Anterior cingulate cortex (tissue), 58 donors: ENCODE measurements at places on chromosomes 6 and 20.

- no peak for DNase-seq
Observed at GRCh38 chr20:6673071-6673470, 94.4 kb upstream of the BMP2 start.

GRCh38 chr6:83047065-83047754, 18.4 kb downstream of the UBE3D start:
- no peak for DNase-seq

DNA sequence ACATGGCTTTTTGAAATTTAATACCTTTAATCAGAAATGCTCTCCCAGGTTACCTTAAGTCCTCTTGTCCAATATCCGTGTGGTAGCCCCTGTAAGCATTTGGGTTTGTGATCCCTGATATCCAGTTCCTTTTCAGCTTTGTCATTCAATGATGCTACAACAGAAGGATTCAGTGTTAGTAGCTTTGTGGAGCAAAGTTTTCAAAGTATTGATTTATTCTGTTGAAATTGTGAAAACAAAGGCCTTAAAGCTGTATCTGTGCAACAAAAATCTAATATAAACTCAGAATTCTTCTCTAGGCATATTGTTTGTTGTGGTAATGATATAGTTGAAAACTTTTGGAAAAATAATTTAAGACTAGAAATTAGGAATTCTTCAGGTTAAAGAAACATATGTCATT, 91.9 kb downstream of the ADGRB3 start:
- no peak for DNase-seq

- DNase-seq: no peak
Observed at GRCh38 chr6:72975352-72975752, 249.9 kb downstream of the KHDC1L start.

- peak; percentile 30 for DNase-seq
Observed at GRCh38 chr6:31559958-31560696, 12.0 kb upstream of the LTA start.

DNA sequence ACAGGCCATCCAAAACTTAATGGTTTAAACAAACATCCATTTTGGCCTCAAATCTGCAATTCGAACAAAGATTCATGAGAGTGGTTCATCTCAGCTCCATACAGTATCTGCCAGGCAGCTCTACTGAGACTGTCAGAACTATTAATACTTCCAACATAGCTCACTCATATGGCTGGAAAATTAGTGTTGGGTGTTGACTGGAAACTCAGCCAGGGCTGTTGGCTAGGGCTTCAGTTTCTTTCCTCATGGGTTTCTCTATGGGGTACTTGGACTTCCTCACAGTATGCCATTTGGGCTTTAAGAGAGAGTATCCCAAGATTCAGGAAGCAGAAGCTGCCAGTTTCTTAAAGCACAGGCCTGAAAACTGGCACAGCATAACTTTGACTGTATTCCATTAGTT, 240.3 kb downstream of the TPBG start:
- no peak for DNase-seq

GRCh38 chr6:131290955-131291354, 155.7 kb downstream of the AKAP7 start:
- DNase-seq: no peak

DNA sequence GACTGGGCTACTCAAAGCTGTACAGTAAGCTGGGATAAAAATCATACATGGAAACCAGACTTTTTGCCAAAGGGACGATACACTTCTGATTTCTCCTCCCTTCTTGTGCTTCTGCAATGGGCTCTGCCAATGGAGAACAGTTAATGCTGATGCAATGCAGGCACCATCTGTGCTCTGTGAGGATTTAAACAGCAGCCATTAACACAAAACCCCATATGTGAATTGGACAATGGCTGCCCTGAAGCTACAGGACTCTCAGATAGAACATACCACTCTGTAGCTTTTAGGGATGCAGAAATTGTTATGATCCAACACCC, 71.9 kb downstream of the GJA10 start:
- DNase-seq: no peak

- peak; percentile 9 for DNase-seq
Observed at GRCh38 chr6:85404564-85405174, 45.2 kb upstream of the NT5E start.

DNA sequence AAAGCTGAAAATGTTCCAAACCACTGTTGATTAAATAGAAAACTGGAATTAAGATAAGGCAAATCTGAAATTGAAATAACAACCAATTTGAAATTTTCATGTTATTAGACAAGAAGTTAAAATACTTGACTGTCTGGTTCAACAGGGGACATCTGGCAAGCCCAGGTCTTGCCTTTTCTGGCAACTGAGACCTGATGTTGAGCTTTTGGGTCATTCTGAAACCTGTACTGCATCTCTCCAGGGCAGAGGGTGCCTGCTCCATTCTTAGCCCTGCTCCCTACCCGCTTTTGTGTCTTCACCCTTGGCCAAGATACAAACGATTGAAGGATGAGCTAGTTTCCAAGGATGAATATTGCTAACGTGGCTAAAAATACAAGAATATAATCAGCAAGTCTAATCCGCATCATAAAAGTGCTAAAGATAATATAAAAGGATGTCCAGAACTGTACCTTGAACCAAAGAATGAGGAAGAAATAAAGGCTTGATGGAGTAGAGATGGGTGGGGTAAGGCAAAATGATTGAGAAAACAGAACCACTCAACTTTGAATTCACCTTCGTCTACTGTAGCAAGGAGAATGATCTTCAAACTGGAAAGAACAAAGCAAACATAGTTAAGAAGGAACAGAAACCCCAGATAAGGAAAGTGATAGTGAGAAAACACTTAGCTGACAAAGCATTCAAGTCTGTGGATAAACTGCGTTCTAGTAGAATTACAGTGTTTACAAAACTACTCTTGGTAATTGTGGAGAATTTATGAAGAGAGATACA, 109.8 kb upstream of the MAN1A1 start:
- DNase-seq: no peak

DNA sequence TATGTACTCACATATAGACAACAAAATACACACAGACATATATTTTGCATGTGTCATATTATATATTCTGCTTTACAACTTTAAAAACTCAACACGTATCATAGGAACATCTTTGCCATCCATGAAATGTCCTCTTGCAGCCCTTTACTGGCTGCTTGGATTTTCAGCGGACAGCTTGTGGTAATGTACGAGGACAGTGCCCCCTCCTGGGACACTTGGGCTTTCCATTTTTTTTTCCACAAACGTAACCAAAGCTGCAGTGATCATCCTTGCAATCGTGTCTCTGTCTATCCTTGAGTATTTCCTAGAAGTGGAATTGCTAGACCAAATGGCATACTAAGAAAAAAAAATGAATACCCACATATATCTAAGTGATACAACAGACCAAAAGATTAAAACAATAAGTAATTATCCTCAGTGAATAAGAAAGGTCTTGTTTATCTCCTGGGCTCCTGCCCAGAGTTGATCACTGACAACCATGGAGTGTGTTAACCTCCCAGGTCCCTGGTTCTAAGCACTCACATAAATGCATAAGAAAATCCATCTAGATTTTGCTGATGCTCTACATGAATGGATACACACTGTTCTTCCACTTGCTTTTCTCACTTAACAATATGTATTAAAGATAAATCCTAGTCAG, 18.1 kb downstream of the BPI start:
- peak; percentile 52 for DNase-seq

DNA sequence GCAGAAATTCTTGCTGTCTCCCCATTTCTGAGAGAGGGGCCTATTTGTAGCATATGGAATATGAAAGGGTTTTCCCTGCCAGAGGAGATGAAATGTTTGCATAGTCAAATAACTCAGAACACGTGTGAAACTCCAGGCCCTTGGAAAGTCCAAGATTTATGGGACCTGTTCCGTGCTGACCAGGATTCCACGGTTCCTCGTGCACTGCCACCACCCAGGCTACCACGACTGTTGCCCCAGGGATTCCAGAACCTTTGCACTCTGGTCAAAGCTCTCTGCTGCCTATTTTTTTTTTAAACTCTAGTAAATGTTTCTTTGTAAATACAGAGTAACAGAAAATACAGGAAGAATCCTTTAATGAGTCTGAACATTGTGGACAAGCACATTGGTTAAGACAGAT, 35.0 kb downstream of the MYLK4 start:
- DNase-seq: no peak

- no peak for DNase-seq
Observed at GRCh38 chr20:1973601-1974440, 20.0 kb downstream of the PDYN start.

- DNase-seq: no peak
Observed at GRCh38 chr6:18141805-18142590, 12.9 kb downstream of the TPMT start.

DNA sequence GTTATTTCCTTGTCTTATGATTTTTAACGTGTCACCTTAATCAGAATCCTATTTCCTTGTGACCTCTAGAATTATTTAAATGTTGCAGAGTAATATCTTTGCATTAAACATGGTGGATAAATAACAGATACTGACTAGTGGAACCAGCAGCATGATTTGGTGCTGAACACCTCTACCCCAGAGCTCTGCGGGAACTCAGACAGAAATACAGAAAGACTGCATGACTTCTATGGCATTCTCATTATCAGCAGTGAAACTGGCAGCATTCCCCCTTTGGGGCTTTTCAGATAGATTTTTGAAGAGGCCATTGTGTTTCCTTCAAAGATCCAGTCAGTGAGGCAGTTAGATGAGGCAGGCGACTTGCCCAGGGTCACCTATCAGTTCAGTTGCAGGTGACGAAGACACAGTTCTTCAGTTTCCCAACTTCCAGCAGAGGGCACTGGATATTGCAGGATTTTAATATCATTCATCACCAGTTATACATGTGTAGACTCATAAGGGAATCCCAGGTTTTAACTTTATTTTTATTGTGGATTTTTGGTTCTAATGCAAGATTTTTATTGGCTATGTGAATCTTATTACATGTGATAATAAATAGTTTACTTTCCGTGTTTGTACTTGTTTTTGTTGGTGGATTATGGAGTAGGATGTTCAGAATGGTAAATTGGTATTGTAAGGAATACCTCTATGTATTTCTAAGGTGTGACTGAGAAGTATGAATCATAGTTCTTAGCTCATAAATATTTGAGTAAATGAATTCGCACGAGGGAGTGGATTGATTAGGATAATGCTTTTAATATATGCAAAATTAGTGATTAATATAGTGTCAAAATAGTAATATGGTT, 81.3 kb downstream of the AFDN start:
- DNase-seq: no peak

DNA sequence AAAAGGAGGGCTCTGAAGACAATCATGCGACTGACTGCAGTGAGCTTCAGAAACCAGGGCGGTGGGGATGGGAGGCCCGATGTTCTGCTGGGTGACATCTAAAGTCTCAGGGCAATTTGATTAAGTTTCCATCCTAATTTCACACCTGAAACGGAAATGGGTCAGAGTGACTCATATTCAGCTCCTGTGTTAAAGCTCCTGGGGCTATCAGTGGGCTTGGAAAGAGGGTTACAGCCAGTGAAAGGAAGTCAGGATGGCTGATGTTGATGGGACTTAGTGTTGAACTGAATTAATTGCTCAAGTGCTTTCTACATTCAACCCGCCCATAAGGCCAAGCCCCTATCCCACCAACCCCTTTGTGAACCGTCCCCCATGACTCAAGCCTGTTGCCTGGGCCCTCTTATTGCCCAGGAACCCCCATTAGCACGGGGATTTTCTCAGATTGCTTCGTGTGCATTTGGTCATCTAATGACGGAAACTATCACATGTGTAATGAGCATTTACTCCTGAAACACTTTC, 47.1 kb upstream of the TBC1D7 start:
- DNase-seq: no peak
